Stimulated activated CD8-positive, alpha-beta memory T cell treated with anti-CD3 and anti-CD28 coated beads, Interleukin-4, amount 100 ng/mL, for 1 hour (primary cell): ENCODE measurements at places on chromosomes 2 and 18.

GRCh38 chr2:205273627-205274026 lies 408.7 kb upstream of the NRP2 start:
- DNase-seq, result no peak

- DNase-seq, result no peak
Measured at GRCh38 chr18:23003289-23003688, 70.2 kb downstream of the RBBP8 start.

GRCh38 chr2:220795705-220796104 lies 776.4 kb downstream of the EPHA4 start:
- DNase-seq, result no peak

DNA sequence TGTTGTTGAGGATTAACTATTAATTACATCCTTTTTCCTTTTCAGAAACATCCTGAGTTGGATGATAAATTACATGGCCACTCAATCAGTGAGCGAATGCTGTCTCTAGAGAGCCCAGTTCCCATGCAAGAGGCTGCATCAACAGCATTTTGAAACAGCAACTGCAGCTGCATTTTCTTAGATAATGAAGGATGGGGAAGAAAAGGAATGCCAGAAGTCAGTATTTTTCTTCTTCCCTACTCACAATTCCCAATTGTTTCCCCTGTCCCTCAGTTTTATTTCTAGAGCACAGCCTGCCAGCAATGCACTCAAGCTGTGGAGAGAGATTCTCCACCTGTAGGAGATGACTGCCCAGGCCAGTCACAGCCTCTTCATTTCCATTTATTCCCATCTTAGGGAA lies 6.9 kb downstream of the SCN7A start:
- DNase-seq, result no peak

GRCh38 chr2:177808984-177809809 lies 263.4 kb downstream of the PDE11A start:
- DNase-seq, result no peak

GRCh38 chr2:28232295-28232694 lies 160.4 kb upstream of the FOSL2 start:
- no peak for DNase-seq

GRCh38 chr2:43764086-43764705 lies 9.6 kb upstream of the DYNC2LI1 start:
- DNase-seq, result no peak

DNA sequence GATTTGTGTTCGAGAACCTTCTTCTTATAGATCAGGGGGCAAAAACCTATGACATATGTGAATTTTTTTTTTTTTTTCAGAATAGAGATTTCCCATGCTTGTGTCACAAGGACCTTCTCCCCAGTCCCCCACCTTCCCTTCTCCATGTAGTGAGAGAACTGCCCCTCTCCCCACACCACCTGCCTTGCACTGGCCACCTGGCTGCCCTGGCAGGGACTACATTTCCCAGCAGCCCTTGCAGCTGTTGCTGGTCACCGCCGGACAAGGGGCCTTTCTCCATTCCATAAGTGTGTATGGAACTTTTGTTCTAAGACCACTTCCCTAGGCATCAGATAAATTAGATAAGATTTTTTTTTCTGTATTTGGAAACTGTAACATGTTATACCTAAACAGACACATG lies 22.2 kb downstream of the MBP start:
- no peak for DNase-seq

DNA sequence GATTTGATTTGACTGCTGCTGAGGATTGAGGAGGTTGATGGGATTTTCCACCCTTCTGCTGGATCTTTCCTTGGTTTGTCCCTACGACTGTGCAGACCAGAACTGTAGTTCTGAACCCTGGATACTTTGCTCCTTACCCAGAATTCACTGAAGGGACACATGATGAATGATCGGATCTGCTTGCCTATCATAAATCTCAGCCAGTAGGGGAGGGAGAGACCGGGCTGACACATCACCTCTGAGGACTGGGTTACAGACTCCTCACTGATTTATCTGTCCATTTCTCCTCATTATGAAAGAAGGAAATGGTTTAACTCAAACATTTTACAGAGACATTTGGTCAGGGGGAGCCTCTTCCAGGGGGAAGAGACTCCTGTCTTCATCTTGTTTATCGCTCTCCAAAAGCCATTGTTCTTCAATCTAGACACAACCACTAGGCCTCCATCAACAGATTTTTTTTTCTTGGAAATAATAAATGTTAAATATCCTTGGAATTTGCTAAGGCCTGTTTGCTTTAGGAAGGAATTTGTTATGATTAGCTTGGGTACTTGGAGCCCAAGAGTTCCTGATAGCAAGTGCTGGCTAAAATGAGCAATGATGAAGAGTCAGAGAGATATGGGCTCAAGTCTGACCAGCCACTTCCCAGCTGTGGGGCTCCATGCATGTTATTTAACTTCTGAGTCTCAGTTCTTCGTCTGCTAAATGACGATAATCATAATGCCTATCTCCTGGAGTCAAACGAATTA lies 925.5 kb downstream of the SLC4A3 start:
- DNase-seq, result no peak
